ENCODE measurements at places on chromosomes 16 and 17.

- DNase-seq, result peak; percentile 57
Measured at GRCh38 chr16:67177743-67178699, 5.7 kb downstream of the MATCAP1 start.

- no peak for DNase-seq
Measured at GRCh38 chr16:30985401-30986128, 558 bp downstream of the HSD3B7 start.

DNA sequence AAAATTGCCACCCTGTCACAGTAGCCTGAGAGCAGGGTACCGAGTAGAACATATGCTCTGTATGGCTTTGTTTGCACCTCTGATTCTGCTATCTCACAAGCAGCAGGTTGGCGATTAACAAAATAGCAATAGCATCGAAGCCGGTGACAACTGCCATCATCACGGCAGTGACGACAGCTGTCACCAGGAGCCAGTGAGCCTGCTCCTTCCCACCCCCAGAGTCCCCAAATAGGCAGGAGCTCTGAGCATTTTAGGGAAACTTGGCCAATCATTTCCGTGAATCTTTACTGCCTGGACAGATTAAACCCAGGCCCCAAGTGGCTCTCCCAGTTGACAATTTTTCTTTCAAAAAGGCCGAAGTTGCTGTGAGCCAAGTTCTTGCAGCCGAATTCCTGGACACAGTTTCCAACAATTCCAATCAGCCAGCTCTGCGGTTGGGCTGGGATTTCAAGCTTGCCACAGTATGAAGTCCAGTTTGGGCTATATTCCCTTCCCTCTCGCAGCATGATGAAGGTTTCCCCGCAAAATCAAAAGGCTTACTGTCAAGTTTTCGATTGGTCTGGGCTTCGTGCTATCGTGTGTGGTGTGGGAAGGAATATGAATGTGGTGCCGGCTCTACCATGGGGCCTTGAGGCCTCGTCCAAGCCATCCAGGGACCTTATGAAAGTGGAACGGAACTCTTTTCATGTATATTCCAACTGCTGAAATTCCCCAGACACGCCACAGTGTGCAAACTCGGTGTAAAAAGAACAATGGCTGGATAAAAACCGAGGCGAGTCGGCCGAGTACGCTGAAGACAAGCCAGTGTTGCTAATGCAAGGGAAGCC lies 186.6 kb downstream of the C16orf78 start:
- no peak for DNase-seq

DNA sequence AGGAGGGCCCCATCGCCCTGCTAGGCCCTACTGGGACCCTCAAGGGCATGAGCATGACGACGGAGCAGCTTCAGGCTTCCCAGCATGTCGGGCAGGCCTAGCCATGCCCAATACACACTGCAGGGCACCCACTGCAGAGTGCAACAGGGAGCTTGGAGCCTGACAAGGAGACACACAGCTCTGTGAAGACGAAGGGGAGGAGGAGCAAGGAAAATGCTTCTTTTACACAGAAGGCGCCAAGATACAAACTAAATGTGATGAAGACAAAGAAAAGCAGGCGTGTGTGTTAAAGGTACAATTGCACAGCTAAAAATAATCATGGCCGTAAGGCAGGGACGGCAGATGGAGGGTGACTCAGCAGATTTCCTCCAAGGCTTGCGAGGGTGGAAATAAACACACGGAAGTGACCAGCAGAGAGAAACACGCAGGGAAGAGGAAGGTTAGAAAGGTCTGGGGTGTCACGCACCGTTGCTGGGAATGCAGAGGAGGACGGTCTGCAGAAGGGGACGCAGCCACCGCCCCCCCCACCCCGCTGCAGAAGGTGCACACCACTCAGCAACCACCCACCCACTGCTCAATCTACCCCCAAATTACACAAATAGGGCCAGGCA lies 108.5 kb downstream of the ZNF778 start:
- peak; percentile 92 for DNase-seq

- DNase-seq, result no peak
Measured at GRCh38 chr17:80978499-80979497, 12.8 kb upstream of the CHMP6 start.

DNA sequence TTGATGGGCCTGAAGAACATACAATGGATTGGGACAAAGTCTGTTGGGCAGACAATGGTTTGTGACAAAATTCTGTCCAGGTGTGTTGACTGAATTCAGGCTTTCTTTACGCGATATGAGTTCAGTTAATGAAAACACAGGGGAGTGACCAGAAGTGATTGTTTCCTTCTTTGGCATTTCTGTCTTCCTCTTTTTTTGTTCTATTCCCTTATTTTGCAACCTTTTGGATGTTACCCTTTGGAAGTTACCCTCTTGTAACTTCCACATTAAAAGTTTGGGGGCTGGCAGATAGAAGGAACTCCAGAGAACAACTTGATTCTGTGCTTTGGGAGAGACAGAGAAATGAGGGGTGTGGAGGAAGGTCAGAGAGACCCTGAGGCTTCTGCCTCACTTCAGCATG lies 126.7 kb downstream of the PITPNC1 start:
- DNase-seq, result no peak

DNA sequence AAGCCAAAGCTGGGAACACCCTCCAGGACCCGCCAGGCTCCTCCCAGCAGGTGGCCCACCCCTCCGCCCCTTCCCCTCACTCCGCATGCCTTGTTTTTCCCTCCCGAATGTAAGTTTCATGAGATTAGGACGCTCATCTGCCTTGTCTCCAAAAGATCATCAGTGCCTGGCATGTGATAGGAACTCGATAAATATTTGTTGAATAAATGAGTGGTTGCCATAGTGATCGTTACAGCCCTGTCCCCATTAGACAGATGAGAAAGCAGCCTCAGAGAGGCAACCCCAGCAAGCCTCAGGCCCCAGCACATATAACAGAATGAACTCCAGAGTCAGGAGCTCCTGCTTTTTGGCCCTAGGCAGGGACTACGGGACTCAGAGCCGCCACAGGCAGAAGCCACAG lies 5.0 kb downstream of the CAMKK1 start:
- no peak for DNase-seq

DNA sequence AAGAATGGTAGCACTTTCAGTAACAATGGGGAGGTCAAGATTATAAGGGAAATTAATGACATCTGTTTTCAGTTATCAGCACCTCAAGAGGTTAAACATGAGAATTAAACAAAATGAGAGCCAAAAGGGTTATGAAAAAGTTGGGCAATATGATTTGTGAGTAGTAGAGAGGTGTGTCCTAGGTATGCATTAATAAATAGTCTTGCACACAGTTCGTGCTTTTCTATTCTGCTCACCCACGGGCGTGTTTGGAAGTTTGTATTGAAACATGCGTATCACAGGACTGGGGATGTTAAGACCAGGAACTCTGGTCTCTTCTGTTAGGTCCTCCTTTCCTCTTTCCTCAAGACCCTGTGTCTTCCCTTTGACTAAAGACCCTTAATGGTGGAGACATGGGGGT lies 6.0 kb downstream of the BPTF start:
- DNase-seq, result no peak

DNA sequence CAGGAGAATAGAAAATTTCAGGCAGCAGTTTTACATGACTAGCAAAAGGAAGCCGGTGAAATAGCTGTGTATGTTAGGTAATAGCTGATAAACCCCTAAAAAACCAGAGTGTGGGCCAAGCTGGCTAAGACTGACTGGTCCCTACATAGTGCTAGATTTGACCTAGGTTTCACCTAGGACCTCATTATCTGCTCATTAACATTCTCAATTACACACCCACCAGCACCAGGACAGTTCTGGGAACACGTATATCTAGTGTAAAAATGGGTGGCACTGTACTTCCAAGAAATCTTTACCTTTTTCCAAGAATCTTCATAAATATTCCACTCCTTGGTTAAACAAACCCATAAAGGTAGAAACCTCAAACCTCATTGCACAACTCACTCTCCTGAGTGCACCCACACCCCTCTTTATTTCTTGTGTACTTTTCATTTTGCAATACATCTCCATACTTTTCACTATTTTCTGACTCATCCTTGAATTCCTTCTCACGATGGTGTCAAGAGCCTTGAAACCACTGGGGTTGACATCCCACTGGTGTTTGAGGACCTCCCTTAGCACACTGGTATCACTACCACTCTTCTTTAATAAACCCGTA lies 262.7 kb upstream of the KCNJ16 start:
- peak; percentile 22 for DNase-seq

- DNase-seq, result no peak
Measured at GRCh38 chr16:7366041-7366440, 33.4 kb downstream of the RBFOX1 start.

DNA sequence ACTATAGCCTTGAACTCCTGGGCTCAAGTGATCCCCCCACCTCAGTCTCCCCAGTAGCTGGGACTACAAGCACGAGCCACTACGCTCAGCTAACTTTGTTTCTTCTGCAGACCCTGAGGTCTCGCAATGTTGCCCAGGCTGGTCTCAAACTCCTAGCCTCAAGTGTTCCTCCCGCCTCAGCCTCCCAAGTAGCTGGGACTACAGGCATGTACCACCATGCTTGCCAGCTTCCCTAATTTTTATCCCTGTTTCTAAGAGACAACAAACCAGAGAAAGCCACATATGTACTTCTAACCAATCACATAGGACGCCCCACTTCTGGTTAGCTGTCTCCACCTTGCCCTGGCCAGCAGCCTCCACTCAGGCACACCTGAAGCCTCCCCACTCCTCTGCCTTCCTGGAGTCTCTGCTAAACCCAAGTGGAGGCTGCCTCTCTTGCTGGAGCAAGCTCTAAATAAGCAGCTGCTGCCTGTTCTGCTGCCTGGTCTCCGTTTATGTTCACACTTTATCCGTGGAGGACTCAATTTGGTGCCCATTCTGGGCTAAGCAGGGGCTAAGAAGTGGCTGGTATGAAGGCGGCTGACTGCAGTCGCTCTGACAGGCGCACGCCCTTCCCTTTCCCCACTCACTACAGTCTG lies 24.7 kb downstream of the NSMCE1 start:
- no peak for DNase-seq

DNA sequence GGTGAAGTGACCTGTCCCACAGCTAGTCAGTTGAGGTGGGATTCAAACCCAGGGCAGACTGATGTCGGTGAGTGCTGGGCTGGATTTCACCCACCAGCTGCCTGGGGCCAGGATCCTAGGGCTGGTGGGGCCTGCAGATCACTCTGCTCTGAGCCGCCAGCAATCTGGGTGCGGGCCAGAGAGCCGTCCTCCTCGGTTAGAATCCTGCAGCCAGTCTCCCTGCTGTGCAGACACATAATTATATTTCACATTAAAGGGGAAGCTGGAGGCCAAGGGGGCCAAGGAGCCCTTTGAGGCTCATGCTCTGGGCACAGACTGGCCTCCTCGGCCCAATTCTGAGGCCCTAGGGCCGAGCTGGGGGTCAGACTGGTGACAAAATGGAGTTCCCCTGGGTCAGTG lies 996 bp upstream of the KCNJ12 start:
- no peak for DNase-seq
